Activated naive CD8-positive, alpha-beta T cell treated with anti-CD3 and anti-CD28 coated beads for 36 hours (primary cell): ENCODE measurements at places on chromosomes 5 and 9.
A peak's percentile ranks its signal among the peaks of the same experiment; 100 is the strongest.

- DNase-seq = no peak
Observed at GRCh38 chr5:139226131-139226530, 28.0 kb upstream of the SIL1 start.

GRCh38 chr5:5978501-5979376 lies 399.6 kb downstream of the MED10 start:
- DNase-seq = no peak

DNA sequence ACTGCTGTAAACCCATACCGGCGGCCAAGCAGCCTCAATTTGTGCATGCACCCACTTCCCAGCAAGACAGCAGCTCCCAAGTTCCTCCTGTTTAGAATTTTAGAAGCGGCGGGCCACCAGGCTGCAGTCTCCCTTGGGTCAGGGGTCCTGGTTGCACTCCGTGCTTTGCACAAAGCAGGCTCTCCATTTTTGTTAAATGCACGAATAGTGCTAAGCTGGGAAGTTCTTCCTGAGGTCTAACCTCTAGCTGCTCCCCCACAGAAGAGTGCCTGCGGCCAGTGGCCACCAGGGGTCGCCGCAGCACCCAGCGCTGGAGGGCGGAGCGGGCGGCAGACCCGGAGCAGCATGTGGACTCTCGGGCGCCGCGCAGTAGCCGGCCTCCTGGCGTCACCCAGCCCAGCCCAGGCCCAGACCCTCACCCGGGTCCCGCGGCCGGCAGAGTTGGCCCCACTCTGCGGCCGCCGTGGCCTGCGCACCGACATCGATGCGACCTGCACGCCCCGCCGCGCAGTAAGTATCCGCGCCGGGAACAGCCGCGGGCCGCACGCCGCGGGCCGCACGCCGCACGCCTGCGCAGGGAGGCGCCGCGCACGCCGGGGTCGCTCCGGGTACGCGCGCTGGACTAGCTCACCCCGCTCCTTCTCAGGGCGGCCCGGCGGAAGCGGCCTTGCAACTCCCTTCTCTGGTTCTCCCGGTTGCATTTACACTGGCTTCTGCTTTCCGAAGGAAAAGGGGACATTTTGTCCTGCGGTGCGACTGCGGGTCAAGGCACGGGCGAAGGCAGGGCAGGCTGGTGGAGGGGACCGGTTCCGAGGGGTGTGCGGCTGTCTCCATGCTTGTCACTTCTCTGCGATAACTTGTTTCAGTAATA lies at the start of gene FXN:
Gene FXN, plus strand, starts transcription at position 315 of the 871 bp plus-strand sequence. Its CDS starts 31 bp downstream, at position 346.
- peak; percentile 86 for DNase-seq

GRCh38 chr5:78758169-78758839 lies 109.7 kb upstream of the LHFPL2 start:
- DNase-seq = no peak

DNA sequence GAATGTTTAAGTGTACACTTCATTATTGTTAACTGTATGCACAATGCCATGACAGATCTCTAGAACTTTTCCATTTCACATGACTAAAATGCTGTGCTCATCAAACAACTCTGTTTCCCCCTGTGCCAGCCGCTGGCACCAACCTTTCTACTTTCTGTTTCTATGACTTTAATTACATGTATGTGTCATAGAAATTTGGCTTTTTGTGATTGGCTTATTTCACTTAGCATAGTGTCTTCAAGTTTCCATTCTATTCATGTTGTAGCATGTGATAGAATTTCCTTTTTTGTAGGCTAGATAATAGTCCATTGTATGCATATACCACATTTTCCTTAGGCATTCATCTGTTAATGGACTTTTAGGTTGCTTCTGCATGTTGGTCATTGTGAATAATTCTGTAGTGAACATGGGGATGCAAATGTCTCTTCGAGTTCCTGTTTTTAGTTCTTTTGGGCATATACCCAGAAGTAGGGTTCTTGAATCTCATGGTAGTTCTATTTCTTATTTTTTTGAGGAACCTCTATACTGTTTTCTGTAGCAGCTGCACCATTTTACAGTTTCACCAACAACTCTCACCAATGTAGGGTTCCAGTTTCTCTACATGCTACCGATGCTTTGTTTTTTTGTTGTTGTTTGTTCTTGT lies 184.4 kb upstream of the DMRT1 start:
- no peak for DNase-seq

DNA sequence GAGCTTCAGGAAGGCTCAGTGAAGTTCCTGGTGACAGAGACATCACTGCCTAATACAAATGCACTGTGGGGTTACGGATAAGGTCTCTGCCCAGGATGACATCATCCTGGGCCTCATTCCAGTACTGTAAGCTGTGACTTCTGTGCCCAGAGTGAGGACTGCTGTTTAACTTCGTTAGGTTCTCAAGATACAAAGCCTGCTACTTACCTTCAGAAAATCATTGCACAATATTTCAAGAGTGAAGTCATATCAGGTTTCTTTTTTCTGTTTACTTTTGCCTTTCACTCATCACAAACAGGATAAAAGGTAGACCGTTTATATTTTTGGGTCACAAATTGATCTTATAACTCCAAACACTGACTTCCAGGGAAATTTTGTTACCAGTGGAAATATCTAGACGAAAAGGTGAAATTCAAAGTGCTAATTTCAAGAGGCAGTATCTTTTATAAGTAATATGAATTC lies 241.2 kb downstream of the PIK3R1 start:
- DNase-seq = no peak

DNA sequence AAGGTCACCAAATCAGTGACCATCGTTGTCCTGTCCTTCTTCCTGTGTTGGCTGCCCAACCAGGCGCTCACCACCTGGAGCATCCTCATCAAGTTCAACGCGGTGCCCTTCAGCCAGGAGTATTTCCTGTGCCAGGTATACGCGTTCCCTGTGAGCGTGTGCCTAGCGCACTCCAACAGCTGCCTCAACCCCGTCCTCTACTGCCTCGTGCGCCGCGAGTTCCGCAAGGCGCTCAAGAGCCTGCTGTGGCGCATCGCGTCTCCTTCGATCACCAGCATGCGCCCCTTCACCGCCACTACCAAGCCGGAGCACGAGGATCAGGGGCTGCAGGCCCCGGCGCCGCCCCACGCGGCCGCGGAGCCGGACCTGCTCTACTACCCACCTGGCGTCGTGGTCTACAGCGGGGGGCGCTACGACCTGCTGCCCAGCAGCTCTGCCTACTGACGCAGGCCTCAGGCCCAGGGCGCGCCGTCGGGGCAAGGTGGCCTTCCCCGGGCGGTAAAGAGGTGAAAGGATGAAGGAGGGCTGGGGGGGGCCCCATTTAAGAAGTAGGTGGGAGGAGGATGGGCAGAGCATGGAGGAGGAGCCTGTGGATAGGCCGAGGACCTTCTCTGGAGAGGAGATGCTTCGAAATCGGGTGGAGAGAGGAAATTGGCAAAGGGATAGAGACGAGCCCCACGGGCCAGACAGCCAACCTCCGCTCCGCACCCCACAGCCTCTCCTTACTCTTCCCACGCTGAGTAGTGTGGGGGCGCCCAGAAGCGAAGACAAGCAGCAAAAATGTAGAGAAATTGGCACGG lies 1.7 kb downstream of the RXFP3 start:
- DNase-seq = no peak

GRCh38 chr5:130231786-130232185 lies 327.5 kb downstream of the CHSY3 start:
- DNase-seq = no peak

GRCh38 chr5:133480866-133481265 lies 131.5 kb downstream of the FSTL4 start:
- DNase-seq = no peak

DNA sequence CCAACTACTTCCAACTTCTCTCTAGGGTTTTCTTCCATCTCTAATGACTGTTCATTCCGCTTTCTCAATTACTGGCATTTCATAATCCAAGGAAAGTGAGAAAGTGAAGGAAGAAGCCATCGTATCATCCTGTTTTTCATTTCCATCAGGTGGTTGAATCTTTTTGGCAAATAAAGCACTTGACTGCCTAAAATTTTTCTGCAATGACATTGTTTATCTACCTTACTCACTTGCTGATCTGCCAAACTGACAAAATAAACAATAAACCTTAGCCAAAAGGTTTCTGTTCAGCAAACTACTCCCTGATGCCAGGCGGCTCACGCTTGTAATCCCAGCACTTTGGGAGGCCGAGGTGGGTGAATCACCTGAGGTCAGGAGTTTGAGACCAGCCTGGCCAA lies 18.4 kb downstream of the FNBP1 start:
- DNase-seq = no peak

DNA sequence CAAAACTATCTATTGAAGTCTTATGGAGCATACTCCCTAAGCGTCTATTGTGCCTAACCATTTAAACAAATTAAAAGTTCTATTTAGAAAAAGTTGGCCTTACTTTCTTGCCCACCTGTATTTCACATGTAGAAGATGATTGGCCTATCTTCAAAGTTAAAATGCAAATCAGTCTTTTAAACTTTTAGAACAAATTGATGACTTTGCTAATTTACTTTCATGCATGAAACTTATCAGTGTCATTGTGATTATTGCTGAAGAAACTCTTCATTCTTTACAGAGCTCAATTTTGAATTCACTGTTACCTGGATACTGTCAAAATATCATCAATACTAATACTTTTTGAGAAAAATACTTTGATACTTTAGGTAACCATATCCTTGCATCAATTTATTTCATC lies 216.1 kb downstream of the COX7C start:
- DNase-seq = no peak

- no peak for DNase-seq
Observed at GRCh38 chr5:10601246-10602030, 37.6 kb downstream of the ANKRD33B start.

- no peak for DNase-seq
Observed at GRCh38 chr5:109877670-109878045, 187.9 kb downstream of the MAN2A1 start.

DNA sequence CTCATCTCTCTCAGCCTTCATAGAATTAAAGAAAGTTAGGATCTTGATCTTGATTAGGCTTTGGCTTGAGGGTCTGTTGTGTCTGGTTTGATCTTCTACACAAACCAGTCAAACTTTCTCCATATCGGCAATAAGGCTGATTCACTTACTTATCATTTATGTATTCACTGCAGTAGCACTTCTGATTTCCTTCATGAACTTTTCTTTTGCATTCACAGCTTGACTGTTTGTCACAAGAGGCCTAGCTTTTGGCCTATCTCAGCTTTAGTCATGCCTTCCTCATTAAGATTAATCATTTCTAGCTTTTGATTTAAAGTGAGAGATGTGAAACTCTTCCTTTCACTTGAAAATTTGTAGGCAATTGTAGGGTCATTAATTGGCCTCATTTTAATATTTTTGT lies 62.8 kb downstream of the SH3RF2 start:
- DNase-seq = no peak

DNA sequence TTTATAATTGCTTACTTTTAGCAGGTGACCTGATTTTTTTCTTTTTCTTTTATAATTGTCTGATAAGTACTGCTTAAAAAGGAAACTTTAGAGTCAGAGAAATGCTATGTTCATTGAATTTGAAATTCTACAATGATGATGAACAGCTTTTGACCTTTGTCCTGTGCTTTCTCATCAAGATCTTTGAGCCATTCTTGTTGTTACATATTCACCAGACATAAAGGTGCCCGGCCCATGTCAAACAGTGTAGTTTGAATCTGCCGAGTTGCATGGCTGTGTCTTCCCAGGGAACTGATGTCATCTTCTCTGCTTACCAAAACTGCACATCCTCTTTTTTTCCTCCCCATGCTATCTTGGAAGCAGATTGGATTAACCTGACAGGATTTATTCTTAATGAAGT lies 163.6 kb downstream of the LRRC70 start:
- DNase-seq = no peak

GRCh38 chr5:147509710-147510651 lies at the start of gene DPYSL3:
TSS of gene DPYSL3 (minus strand) at chr5:147510068. CDS start at chr5:147509858, 210 bp downstream.
- DNase-seq = peak; percentile 4

- DNase-seq = no peak
Observed at GRCh38 chr5:84724683-84725082, 340.0 kb upstream of the EDIL3 start.

DNA sequence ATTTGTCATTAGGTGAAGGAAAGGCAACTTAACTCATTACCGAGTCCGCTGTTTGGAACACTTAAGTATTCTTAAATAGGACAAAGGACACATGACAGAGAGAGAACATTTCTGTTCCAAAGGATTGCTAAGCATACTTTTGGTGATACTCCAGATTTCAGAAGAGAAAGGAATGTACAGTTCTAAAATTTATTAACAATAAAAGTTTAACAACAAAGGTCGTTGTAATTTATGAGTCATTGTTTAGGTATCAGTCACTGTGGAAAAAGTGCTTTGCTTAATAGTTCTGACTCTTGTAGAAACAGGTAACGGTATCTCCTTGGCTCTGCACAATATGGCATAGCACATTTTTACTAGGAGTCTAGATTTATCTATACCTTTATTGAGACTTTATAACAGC lies 36.3 kb upstream of the PAM start:
- no peak for DNase-seq

GRCh38 chr5:141883892-141884318 lies 5.7 kb upstream of the PCDH1 start:
- DNase-seq = no peak

DNA sequence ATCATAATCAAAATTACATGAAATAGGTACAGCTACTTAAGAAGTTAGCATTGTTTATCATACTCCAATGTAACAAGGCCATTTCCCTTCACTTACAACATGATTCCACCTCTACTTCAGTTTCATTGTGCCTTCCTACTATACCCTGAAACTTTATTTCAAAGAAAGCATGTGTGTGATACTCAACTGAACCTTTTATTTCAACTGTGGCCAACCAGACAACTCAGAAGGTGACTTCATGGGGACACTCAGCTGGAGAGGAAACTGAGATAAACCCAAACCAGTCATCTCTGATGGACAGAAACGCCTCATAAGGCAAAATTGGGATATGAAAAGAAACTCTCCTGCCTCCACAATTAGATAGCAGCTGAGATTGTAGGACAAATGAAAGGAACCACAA lies 5.9 kb upstream of the TTC23L start:
- no peak for DNase-seq

GRCh38 chr9:119391878-119392277 lies 22.6 kb upstream of the BRINP1 start:
- DNase-seq = no peak

GRCh38 chr9:94801681-94802080 lies 75.2 kb downstream of the AOPEP start:
- no peak for DNase-seq
